ENCODE measurements at places on chromosomes 3 and 15.

- no peak for DNase-seq
Measured at GRCh38 chr3:112958811-112959560, 15.9 kb downstream of the CD200R1 start.

DNA sequence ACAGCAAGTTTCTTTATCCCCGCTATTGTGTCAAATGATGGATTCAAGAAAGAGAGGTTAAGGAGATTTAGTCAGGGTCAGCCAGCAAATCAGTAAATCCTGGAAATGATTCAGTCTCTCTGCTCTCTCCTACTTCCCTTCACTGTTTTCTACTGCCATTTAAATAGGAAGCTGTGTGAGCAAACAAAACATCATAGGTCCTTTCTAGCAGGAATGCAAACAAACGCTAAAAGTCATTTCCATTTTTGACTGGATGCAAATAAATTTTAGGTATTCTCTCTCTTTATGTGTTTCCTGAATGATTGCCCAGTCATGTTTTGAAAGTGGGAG lies 299.4 kb upstream of the RORA start:
- DNase-seq = peak; percentile 34

DNA sequence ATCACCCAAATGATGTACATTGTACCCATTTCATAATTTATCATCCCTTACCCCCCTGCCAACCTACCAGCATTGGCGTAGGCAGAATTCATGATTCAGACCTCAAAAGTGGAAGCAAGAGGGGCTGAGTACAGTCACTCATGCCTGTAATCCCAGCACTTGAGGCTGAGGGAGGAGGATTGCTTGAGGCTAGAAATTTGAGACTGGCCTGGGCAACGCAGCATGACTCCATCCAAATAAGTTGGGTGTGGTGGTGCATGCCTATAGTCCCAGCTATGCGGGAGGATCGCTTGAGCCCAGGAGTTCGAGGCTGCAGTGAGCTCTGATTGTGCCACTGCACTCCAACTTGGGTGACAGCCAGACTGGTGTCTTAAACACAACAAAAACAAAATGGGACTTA lies 10.4 kb downstream of the TTC14 start:
- DNase-seq = no peak

GRCh38 chr3:40800343-40800742 lies 275.6 kb downstream of the ZNF621 start:
- DNase-seq = peak; percentile 91
